ENCODE measurements at places on chromosomes 13 and 19. TPM values are rescaled to one million over a fixed set of nuclear protein-coding genes. Genes with fewer than 3 reads are reported as not detected.
A peak's percentile ranks its signal among the peaks of the same experiment; 100 is the strongest.

The GARIN5B gene
- not detected for total RNA-seq

DNA sequence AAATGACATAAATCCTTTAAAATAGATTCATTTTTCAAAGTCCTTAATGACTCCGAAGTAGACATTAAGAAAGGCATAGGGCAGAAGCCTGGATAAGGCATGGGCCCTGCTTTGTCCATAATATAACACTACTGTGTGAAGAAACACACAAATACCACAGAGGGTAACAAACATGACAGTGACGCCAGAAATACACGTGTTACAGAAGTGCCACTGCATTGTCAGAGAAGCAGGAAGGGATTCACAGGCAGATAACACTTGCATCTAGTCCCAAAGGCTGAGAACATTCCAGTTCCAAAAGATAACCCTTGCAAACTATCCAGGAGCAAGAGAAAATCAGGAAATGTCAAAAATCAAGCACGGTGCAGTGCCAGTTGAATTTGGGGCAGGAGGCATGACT, 633.2 kb downstream of the LIG4 start:
- H3K4me3 ChIP-seq: no peak overlapping the region
- H3K4me1 ChIP-seq: no peaks in the 10 kb centered on the region
- no peak for DNase-seq
- no peaks in the 10 kb centered on the region for H3K27me3 ChIP-seq
- no peaks in the 10 kb centered on the region for H3K36me3 ChIP-seq
- no peak overlapping the region for H3K27ac ChIP-seq

The PSG7 gene
- total RNA-seq: not detected

GRCh38 chr13:28012896-28013295, 24.4 kb upstream of the URAD start:
- no peak overlapping the region for H3K27ac ChIP-seq
- DNase-seq: no peak
- no peaks in the 10 kb centered on the region for H3K4me1 ChIP-seq

The ZNF528 gene
- 18.9 TPM for total RNA-seq

The APOC1 gene
- total RNA-seq: 351 TPM

The CADM4 gene
- total RNA-seq: 8.7 TPM

The OLFM2 gene
- total RNA-seq: 2.7 TPM

DNA sequence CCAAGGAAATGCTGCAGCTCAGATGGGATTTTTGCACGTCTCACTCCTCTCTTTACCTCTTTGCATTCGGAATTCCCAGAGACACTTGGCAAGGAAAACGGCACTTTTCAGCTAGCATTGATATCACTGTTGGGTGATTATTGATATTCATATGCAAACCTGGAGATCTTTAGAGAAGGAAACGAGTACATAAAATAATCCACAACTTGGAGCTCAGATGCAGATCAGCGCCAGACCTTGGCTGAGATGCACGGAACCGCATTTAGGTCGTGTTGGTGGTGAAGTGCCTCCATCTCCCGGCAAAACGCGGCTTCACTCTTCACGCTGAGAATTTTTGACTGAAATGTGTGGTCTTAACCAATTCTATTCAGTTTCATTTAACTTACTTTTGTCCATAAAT, 77.2 kb upstream of the ARHGEF7 start:
- H3K4me3 ChIP-seq: no peak overlapping the region
- no peak overlapping the region for H3K27ac ChIP-seq
- H3K4me1 ChIP-seq: no peaks in the 10 kb centered on the region
- no peaks in the 10 kb centered on the region for H3K27me3 ChIP-seq

GRCh38 chr13:24892829-24893228, 128.9 kb downstream of the RNF17 start:
- DNase-seq: no peak
- H3K4me1 ChIP-seq: no peaks in the 10 kb centered on the region
- H3K27me3 ChIP-seq: no peaks in the 10 kb centered on the region
- H3K27ac ChIP-seq: no peak overlapping the region
- H3K4me3 ChIP-seq: no peak overlapping the region
- H3K36me3 ChIP-seq: no peaks in the 10 kb centered on the region

GRCh38 chr19:2110822-2111221, 14.1 kb downstream of the IZUMO4 start:
- H3K27ac ChIP-seq: no peak overlapping the region
- H3K27me3 ChIP-seq: no peaks in the 10 kb centered on the region
- peaks cover 82% of the 10 kb centered on the region for H3K36me3 ChIP-seq
- no peaks in the 10 kb centered on the region for H3K4me1 ChIP-seq

The ZNF154 gene
- 1.4 TPM for total RNA-seq

The CLDND2 gene
- 0.89 TPM for total RNA-seq

GRCh38 chr19:54201980-54202379, 1.3 kb downstream of the RPS9 start:
- peak overlapping the region; percentile 96 for H3K27ac ChIP-seq
- H3K27me3 ChIP-seq: no peaks in the 10 kb centered on the region
- no peak for DNase-seq
- H3K36me3 ChIP-seq: peaks cover 50% of the 10 kb centered on the region

DNA sequence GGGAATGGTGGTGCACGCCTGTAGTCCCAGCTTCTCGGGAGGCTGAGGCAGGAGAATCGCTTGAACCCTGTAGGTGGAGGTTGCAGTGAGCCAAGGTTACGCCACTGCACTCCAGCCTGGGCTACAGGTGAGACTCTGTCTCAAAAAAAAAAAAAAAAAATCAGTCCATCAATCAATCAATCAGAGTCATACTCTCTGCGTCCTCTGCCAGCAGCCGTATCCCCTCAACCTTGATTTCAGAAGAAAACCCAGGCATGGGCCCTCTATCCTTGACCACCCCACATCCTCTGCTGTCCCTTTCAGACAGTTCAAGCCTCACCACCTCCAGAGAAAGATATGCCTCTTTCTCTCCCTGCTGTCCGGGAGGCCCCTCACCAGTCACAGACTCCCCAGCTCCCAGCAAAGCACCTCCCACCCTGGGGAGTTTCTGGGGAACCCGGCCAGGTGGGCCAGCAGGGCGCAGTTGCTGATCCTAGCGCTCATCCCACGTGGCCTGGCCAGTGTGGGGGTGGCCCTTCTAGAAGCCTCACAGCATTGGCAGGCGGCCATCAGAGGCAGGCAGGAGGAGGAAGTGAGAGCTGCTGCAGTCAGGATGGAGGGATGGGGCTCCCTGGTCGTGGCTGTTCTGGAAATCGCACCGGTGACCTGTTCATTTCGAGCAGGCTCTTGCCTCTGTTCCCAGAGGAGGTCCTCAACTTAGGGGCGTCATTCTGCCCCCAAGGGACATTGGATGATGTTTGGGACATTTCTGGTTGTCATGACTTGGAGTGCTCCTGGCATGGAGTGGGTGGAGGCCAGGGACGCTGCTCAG, 10.2 kb upstream of the JSRP1 start:
- peak; percentile 94 for DNase-seq
- H3K36me3 ChIP-seq: no peaks in the 10 kb centered on the region
- no peak overlapping the region for H3K4me3 ChIP-seq
- H3K27me3 ChIP-seq: no peaks in the 10 kb centered on the region

DNA sequence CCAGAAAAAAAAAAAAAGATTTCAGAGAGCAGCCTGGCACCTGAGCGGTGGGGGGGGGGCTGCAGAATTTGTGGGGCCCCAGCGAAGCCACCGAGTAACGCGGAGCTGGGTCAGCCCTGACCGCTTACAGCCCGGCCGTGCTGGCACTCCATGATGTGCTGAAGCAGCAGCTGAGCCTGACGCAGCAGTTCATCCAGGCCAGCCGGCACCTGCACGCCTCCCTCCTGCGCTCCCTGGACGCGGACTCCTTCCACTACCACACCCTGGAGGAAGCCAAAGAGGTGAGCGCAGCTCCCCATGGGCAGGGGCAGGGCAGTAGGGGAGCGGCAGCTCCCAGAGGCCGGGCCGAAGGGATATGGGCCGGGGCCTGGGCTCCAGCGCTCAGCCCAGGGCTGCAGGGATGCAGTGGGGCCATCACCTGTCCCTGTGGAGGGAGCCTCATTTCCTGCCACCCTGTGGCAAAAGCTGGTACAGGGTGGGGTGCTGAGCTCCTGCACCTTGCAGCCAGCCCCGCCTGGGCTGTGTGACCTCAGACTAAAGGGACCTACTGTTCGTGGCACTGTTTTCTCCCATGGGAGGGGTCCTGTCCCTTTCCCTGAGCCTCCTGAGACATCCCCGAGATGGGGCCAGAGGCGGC, 18.3 kb downstream of the C19orf44 start:
- H3K36me3 ChIP-seq: peaks cover 34% of the 10 kb centered on the region
- H3K4me3 ChIP-seq: no peak overlapping the region
- DNase-seq: no peak
- H3K27me3 ChIP-seq: no peaks in the 10 kb centered on the region
- no peaks in the 10 kb centered on the region for H3K4me1 ChIP-seq
- H3K27ac ChIP-seq: no peak overlapping the region

- H3K4me3 ChIP-seq: no peak overlapping the region
- DNase-seq: no peak
- no peaks in the 10 kb centered on the region for H3K36me3 ChIP-seq
- H3K4me1 ChIP-seq: no peaks in the 10 kb centered on the region
- H3K27ac ChIP-seq: no peak overlapping the region
- no peaks in the 10 kb centered on the region for H3K27me3 ChIP-seq
These were observed 14.5 kb downstream of the SHISA2 start for GRCh38 chr13:26037302-26037701.

The OR10H1 gene
- not detected for total RNA-seq

DNA sequence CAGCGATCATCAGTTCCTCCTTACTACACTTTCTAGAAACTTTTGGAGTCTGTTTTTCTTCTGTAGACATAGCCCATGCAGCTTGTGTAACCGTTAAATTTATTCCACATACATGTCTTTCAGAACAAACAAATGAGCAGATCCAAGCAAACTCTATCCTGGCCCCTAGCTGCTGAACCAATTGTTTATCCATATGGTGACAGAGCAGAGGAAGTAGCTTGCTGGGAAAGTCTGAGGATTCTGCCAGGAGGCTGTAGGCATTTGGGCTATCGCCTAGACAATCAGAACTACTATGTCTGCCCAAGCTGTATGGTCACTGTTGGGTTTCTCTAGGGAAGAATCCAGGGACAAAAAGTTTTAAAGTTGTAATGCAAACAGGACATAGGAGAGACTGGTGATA, 343.7 kb downstream of the SPRY2 start:
- no peak overlapping the region for H3K4me3 ChIP-seq
- H3K36me3 ChIP-seq: no peaks in the 10 kb centered on the region
- no peaks in the 10 kb centered on the region for H3K4me1 ChIP-seq
- no peak for DNase-seq
- H3K27me3 ChIP-seq: no peaks in the 10 kb centered on the region

DNA sequence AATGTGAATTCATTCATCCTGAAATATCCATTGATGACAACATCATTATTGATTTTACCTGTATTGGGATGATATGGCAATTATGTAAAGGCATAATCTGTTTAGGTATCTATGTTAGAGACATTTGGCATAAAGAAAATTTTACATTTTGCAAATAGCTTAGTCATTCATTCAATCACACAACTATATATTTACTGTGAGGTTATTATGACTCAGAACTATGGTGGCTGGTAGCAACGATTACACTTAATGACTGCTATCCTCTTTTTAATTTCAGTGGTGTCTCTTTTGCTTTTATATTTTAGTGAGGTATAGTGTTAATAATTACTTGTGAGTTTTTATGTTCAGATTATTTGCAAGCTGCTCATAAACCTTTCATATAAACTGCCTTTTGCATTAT, 955.9 kb downstream of the SLITRK6 start:
- no peaks in the 10 kb centered on the region for H3K4me1 ChIP-seq
- H3K4me3 ChIP-seq: no peak overlapping the region
- no peaks in the 10 kb centered on the region for H3K27me3 ChIP-seq
- H3K27ac ChIP-seq: no peak overlapping the region
- no peaks in the 10 kb centered on the region for H3K36me3 ChIP-seq
- no peak for DNase-seq

GRCh38 chr13:110478405-110479214, 82.9 kb downstream of the RAB20 start:
- no peaks in the 10 kb centered on the region for H3K27me3 ChIP-seq
- H3K27ac ChIP-seq: peak overlapping the region; percentile 32
- no peak overlapping the region for H3K4me3 ChIP-seq

The FFAR2 gene
- 2.1 TPM for total RNA-seq

The FARP1 gene
- total RNA-seq: 111 TPM

DNA sequence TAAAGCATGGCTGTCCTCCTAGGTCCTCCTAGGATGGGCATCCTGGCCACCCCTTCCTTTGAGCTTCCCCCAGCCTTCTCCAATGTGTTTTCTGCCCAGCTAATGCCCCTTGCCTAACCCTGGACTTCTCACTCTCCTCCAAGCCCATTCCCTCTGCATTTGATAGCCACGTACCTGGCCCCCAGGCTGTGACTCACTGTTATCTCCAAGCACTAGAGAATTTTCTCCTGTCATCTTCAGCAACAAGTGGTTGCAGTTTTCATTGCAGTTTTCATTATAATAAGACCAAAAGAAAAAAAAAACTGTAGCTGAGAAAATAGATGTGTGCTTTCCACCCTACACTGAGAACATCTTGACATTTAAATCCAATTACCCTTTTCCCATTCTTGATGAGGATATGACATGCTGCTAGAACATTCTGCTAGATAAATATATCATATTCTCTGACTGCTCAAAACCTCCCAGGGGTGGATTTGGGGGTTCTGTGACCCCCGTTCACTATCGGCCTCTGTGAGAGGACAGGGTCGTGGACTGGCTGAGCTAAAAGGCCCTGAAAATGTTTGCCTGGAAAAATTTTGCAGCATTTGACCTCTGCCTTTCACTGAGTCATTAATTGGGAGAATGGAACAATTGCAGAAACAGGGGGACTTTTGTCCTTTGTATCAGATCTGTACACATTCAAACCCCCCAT, 58.8 kb upstream of the KCTD15 start:
- no peaks in the 10 kb centered on the region for H3K27me3 ChIP-seq
- no peak overlapping the region for H3K4me3 ChIP-seq
- H3K4me1 ChIP-seq: no peaks in the 10 kb centered on the region
- no peak overlapping the region for H3K27ac ChIP-seq
- H3K36me3 ChIP-seq: no peaks in the 10 kb centered on the region

GRCh38 chr13:50682966-50683365, 160.5 kb downstream of the DLEU7 start:
- no peak overlapping the region for H3K27ac ChIP-seq
- H3K36me3 ChIP-seq: no peaks in the 10 kb centered on the region
- peaks cover 19% of the 10 kb centered on the region for H3K4me1 ChIP-seq
- H3K4me3 ChIP-seq: no peak overlapping the region
- no peaks in the 10 kb centered on the region for H3K27me3 ChIP-seq

DNA sequence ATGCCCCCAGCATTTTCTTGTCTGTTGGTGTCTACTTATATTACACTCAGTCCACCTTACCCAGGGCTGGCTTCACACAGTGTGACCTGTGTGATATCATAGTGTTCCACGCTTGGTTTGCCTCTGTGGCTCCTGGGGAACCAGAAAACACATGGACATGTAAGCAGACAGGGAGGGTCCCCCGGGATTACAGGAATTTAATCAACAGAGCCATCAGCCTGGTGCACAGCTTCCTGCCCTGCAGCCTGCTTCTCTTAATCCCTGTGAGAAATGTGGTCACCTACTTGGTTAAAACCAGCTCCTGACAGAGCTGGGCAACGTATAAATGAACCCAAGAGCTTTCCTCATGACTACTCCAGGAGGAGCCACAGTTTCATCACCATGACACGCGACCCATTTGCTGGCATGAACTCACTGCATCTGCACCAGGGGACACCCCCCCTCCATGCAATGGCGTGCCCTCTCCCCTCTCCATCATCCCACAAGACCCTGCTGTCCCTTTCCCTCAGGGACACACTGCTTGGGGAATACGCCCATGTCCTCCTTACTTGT, 152.1 kb downstream of the UQCRFS1 start:
- H3K27ac ChIP-seq: no peak overlapping the region
- no peaks in the 10 kb centered on the region for H3K4me1 ChIP-seq
- H3K4me3 ChIP-seq: no peak overlapping the region
- no peak for DNase-seq
